ENCODE measurements at places on chromosomes 12 and 14.

GRCh38 chr14:78512021-78512420 is 341.8 kb downstream of the NRXN3 start:
- no peak for DNase-seq

DNA sequence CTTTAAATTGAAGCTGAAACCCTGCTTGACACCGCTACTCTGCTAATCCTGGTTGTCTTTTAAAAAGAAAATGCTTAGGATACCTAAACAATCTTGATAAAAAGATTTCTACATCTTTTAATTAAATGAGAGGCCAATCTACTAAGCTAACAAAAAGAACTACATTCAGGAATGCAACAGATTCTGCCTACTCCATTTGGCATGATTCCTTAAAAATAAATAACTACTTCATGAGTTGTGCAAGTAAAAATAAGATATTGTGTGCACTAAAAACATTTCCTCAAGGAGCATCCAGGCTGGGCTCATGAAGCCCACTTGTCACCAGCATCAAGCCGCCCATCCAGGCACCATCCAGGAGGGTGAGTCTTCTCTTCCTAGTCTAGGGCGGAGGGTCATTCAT is 197.5 kb downstream of the PAX9 start:
- DNase-seq: no peak

DNA sequence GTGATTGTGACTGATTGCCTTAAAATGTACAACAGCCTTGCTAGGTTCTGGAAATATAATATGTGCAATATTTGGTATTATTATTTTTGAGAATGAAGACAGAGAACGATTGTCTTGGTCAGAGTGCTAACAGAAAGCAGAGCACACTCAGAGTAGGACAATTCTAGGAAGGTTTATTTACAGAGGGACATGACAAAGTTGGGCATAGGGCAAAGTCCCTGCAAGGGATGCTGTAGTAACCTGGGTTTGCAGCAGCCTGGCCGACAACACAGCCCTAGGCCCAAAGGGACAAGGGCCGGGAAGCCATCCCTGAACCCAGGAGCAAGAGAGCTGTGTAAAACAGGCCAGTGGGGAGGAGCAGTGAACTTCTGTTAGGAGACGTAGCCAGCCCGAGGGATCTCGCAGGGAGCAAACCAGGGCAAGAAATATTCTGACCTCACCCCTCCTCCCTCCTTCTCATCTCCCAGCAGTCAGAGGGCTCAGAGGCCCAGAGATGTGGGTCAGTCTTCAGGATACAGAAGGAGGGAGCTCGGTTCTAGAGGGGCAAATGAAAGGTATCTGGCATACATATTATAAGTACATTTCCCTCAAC is 51.0 kb upstream of the FERMT2 start:
- DNase-seq: no peak

- DNase-seq: no peak
Observed at GRCh38 chr12:63994704-63995103, 150.2 kb downstream of the SRGAP1 start.

GRCh38 chr12:65784289-65785015 is 39.8 kb upstream of the HMGA2 start:
- DNase-seq: no peak

- no peak for DNase-seq
Observed at GRCh38 chr14:99950181-99950580, 115.0 kb upstream of the EVL start.

- DNase-seq: no peak
Observed at GRCh38 chr12:114684098-114684869, at the start of gene TBX3. Gene TBX3 (minus strand): TSS chr12:114684175. CDS start chr12:114683200, 975 bp downstream.

DNA sequence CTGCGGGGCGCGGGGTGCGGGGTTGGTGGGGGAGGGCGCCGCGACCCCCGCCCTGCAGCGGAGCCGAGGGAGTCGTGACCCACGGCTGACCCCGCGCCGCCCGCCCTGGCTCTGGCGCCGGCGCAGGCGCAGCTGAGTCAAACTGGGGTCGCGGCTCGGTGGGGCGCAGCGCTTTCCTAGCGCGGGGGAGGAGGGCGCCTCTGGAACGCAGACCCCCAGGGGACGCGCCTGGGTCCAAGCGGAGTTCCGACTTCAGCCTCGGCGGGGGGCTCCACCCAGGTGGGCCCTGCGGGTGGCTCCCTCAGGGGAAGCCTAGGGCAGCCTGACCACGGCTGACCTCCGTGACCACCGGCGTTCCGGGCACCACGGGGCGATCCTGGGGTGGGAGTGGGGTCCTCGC is 467 bp upstream of the ANHX start:
- no peak for DNase-seq

DNA sequence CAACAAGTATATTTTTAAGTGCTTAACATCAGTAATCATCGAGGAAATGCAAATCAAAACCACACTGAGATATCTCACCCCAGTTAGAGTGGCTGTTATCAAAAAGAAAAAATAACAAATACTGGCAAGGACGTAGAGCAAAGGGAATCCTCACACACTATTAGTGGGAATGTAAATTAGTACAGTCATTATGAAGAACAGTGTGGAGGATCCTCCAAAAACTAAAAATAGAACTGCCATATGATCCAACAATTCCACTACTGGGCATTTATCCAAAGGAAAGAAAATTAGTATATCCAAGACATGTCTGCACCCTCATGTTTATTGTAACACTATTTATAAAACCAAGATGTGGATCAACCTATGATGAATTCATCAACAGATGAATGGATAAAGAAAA is 149.0 kb upstream of the PWP1 start:
- no peak for DNase-seq

DNA sequence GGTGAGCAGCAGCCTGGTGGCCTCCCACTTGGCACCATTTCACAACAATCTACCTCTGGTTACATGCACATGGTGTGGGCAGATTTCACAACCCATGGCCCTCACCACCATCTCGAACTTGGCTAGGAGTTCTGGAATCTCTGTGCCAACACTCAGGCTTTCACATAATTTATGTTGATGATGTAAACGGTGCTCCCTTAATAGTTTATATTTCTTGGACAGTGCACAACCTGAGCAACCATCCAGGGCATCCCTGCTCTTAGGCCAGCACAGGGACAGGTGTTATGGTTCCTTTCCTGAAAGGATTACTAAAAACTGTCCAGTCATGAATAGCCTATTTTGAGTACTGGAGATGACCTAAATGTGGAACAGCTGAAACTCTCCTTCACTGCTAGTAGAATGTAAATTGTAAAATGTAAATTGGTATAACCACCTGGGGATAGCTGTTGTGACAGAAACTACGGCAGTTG is 28.6 kb downstream of the ABCB9 start:
- no peak for DNase-seq

GRCh38 chr14:38404100-38404541 is 148.2 kb upstream of the CLEC14A start:
- DNase-seq: no peak
